H4 (cell line): ENCODE measurements at places on chromosomes 3 and 15. TPM values are rescaled to one million over a fixed set of nuclear protein-coding genes. Genes with fewer than 3 reads are reported as not detected.

Gene DUOXA1
- total RNA-seq: not detected in 2 replicates

Gene PRTG
- 1.3 and 2.1 TPM in 2 replicates for total RNA-seq

Gene GABRR3
- total RNA-seq: not detected in 2 replicates

Gene FBN1
- total RNA-seq: 18.1 and 19.5 TPM in 2 replicates

Gene CCDC174
- total RNA-seq: 7.7 and 18.6 TPM in 2 replicates

Gene GJD2
- total RNA-seq: not detected in 2 replicates
